SK-N-MC (cell line): ENCODE measurements at places on chromosomes 4 and X.

GRCh38 chr4:71006203-71006907 lies 12.9 kb downstream of the DCK start:
- DNase-seq, result no peak

- no peak for DNase-seq
Observed at GRCh38 chr4:73205482-73205881, 53.1 kb downstream of the ANKRD17 start.

- no peak for DNase-seq
Observed at GRCh38 chrX:139783959-139784358, 76.0 kb upstream of the MCF2 start.

GRCh38 chrX:146189371-146189770 lies 371.7 kb downstream of the SLITRK2 start:
- no peak for DNase-seq

DNA sequence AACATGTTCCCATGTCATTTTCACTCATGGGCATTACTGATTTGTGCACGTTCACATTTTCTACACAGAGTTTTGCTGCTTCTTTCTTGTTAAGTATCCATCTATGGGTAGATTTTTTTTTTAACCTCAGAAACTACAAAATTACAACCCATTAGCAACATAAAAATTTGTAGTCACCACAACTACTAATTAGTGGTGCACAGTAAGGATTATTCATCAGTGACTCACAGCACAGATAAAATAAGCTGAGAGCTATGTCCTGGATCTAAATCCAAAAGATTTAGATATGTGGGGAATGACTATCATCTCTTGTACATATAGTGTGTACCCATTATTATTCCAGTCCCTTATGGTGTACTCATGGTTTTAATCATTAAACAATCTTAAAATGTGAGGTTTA lies 19.7 kb upstream of the AMELX start:
- no peak for DNase-seq

DNA sequence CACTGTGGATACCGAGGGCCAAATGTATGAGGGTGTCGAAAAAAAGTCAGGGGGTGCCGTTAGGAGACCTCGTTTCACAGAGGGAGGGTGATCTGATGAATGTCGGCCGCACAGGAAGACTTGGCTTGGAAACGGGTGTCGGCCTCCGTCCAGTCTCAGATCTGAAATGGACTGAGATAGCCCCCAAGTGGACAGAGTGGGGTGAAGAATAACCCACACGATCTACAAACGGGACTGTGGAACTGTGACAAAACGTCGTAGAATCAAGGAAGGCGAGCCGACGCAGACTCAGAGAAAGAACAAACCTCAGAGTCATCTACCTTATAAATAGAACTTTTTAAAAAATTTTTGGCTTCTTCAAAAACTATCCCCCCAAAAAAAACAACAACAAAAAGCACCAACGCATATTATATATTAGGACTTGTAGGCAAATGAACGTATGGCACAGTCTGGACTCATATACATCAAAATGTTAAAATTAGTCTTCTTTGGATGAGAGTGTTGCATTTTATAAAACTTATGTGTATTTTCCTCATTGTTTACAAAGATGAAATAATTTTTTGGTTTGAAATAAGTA lies 63.8 kb upstream of the IRF2 start:
- DNase-seq, result no peak

- DNase-seq, result no peak
Observed at GRCh38 chr4:154004507-154005170, 215.8 kb upstream of the SFRP2 start.

DNA sequence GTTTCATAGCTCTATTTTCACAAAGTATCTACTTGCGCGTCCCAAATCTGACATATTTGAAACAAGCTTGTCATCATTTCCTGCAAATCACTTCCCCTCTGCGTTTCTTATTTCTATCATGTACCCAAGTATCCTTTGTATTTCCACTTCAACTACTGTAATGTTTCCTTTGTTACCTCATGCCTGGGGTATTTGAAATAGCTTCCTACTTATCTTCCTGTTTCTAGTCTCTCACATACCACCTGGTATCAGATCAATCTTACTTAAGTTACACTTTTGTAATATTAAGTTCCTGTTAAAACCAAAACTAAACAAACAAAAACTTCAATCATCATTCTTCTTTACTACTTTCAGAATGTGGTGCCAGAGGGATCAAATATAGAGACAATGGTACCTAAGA lies 93.6 kb upstream of the SMAD1 start:
- DNase-seq, result no peak

- no peak for DNase-seq
Observed at GRCh38 chr4:152778656-152779512, 646 bp downstream of the TIGD4 start.

- no peak for DNase-seq
Observed at GRCh38 chr4:138452826-138453225, 210.7 kb upstream of the SLC7A11 start.

GRCh38 chr4:11614426-11614825 lies 185.7 kb upstream of the HS3ST1 start:
- no peak for DNase-seq

- no peak for DNase-seq
Observed at GRCh38 chr4:48065587-48066052, 49.0 kb downstream of the NIPAL1 start.
